ENCODE measurements at places on chromosomes 1 and 21.

DNA sequence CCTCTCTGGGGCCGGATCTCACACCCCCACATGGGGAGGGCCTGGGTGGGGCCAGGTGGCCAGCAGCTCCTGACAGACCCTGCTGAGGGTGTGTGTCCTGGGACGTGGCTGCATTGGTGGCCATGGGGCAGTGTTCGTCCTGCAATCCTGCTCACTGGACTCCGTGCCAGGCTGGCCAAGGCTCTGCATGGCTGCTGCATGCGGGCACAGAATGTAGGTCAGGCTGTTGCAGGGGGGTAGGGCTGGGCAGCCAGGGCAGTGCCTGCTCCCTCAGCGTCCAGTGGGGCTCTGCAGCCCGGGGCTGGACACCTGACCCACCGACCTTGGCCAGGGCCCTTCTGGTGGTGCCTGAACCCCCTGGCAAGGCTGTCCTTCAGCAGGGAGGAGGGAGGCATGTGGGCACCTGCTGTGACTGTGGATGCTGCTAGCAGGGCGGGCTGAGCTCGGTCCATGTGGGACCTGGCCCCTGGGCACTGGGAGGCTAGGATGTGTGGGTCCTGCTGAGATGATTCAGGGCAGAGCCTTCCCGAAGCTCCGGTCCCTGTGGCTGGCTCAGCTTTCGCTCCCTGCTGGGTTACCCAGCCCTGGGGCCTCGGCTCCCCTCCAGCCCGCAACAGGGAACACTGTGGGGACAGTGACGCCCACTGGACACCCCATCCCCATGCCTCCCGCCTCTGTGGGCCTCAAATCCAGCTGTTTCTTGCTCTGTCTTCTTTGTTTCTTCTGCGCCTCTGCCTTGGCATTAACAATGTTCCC is 14.9 kb upstream of the PLCH2 start:
- DNase-seq: no peak

- DNase-seq: no peak
These were observed 103.4 kb downstream of the TENT5C start for GRCh38 chr1:117709249-117709691.

GRCh38 chr1:204478172-204478899 is 16.3 kb downstream of the PIK3C2B start:
- no peak for DNase-seq

GRCh38 chr1:64147759-64148158 is 55.7 kb upstream of the UBE2U start:
- DNase-seq: no peak

GRCh38 chr1:117059334-117059677 is 820 bp upstream of the TTF2 start:
- peak; percentile 71 for DNase-seq

- DNase-seq: no peak
These were observed 15.1 kb upstream of the PODN start for GRCh38 chr1:53046930-53047329.

GRCh38 chr21:27298465-27298864 is 331.6 kb upstream of the ADAMTS5 start:
- no peak for DNase-seq

DNA sequence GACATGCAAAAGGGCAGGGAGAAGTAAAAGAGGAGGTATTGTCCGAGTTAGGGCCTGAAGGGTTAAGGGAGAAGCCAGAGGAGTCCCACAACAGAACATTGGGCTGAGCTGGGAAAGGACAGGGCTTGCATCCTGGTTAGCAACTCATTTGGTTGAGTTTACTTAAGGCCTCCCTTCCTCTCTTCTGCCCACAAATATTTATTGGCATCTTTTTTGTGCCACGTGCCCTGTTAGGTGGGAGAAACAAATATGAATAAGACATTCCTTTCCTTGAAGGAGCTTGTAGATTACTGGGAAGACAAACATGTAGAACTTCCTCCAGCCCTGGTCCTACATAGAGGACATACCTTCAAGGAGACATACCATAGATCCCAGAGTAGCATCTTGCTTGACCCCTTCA is 53.0 kb upstream of the PRELP start:
- no peak for DNase-seq

DNA sequence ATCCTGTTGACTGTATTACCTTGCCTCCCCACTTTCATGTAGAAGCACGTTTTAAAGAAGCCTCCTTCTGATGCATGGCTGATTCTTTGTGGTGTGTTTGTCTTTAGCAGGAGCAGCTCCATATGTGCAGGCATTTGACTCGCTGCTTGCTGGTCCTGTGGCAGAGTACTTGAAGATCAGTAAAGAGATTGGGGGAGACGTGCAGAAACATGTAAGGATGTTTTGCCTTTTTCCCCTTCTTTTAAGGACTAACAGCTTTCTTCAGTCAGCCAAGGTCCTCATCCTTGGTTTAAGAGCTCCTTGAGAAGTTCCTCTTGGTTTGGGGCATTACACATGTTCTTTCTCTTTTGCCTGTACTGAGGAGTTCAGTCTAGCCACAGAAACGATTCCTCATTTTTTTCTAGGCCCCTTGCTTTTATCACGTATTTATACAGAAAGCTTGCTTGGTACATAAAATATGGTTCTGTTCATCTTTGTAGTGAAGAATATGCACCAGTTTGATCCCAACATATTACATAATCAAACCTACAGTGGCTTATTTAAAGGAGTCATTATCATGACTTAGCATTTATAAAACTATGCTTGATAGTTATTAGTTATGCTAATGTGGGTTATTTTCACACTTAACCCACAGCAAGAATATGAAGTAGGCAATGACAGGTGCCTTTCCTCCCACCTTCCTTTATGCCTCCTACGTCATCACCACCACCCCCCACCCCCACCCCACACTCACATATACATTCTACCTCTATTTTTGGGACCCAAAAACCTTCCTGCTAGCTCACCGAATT is 19.6 kb downstream of the CAP1 start:
- no peak for DNase-seq

GRCh38 chr1:172394811-172395210 is 25.7 kb upstream of the C1orf105 start:
- no peak for DNase-seq

- peak; percentile 3 for DNase-seq
These were observed 53.0 kb upstream of the DESI2 start for GRCh38 chr1:244599937-244600350.

DNA sequence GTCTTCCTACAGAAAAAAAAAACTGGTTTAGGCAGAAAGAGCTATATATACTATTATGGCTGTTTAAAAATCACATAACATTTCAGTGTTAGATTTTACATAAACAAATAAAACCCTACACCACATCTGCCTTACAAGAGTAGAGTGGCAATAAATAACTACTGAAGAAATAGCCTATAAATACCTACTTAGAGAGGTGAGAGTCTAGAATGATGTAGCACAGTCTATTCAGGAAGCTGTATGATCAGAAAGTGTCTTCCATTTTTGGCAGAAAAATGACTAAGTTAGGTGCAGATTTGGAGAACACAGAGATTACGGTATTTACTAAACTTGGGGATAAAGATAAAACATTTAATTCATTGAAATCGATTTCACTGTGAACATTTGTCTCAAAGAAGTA is 75.5 kb downstream of the VAV3 start:
- DNase-seq: peak; percentile 41

- no peak for DNase-seq
These were observed 244.9 kb upstream of the NRIP1 start for GRCh38 chr21:15309721-15310120.

DNA sequence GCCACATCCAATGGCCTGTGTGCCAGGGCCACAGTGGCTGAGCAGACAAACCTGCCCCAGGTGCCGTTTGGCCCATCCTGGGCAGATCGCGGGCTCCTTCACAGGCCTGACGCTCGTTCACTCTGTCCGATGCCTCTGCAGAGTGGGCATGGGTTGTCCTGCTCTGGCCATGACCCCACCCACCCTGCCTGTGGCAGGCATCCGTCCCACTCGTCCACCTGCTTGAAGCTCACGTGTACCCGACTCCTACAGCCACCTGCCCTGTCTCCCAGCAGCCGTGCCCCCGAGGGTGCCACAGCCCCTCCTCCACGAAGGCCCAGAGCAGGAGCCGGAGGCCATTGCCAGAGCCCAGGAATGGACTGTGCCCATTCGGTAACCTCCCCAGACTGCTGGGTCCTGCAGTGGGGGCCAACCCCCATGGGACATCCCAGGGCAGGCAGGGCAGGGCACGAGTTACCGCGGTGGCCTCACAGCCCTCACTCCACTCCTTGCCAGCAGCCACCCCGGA is 41.9 kb downstream of the TRIM11 start:
- DNase-seq: no peak

DNA sequence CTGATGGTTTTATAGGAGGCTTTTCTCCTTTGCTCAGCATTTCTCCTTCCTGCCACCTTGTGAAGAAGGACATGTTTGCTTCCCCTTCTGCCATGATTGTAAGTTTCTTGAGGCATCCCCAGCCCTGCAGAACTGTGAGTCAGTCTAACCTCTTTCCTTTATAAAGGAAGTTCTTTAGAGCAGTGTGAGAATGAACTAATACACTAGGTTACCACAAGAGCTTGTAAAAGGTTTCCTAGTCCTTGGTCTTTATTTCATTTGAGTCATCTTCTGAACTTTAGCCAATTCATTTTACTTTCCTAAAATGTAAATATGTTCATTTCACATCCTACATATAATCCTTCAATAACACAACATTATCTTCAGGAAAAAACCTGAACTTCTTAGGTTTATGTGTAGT is 365.3 kb downstream of the HHIPL2 start:
- DNase-seq: no peak

DNA sequence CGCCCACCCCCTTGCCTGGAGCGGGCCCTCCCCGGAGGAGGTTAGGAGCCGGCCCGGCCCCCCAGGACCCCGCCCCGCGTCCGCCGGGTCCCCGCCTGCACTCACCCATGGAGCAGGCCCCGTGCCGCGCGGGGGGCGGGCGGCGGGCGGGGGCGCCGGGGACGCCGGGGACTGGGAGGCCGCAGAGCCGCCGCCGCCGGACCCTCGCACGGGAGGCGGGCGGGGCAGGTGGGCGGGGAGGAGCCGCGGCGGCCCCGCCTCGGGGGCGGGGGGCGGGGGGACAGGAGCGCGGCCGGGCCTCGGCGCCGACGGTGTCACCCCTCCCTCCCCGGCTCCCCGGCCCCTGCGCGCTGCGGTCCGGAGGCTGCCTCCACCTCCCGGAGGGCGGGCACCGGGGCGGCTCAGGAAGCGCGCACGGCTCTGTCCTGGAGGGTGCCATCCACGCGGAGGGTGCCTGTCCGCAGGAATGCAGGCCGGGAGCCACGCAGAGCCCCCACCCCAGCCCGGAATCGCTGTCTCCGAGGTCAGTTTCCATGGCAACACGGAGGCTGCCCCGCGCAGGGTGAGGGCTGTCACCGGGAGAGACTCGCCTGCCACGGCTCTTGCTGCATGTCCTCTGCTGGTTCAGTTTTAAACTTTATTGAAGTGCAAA is 5.9 kb upstream of the PLEKHG5 start:
- peak; percentile 47 for DNase-seq

All from germinal center (tissue), 1 donor.